DMS 273 treated with DMSO at 0.1 percent for 48 hours (cell line): ENCODE measurements at places on chromosomes 6 and 20.
A peak's percentile ranks its signal among the peaks of the same experiment; 100 is the strongest.

GRCh38 chr20:13863244-13863643 lies 78.4 kb downstream of the NDUFAF5 start:
- no peak for DNase-seq

- DNase-seq = no peak
These were observed 12.0 kb upstream of the TRMT11 start for GRCh38 chr6:125974214-125974866.

DNA sequence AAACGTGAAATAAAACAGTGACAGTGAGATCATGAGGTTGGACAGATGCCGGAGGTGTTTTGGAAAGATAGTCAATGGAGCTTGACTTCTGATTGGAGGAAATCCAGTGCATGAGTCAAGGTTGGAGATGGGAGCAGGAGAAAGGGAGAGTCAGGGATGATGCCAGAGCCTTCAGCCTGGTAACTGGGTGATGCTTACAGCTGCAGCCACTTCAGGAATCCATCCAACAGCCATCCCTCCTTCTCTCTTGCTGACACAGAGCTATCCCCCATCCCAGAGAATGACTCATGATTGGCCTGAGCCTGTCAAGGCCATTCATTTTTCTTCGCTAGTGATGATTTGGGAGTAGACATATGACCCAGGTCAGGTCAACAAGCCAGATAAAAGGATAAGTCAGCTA lies 112.8 kb downstream of the SAMD5 start:
- no peak for DNase-seq

DNA sequence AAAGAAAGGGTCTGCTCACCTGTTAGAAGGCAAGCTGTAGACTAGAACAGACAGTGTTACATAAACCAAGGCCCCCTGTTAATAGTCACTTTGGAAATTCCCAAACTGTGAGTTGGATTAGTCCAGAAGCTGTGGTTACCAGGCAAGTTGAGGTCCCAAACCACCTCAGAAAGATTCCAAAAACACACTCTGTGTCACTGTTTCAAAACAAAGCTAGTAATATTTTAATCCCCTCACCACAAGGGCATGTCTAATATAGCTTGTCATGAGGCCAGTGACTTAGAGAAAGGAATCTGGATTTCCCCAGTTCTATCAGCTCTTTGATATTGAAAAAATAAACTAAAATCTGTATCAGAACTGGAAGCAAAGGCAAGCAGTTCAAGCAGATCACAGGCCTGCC lies 244.6 kb downstream of the HAO1 start:
- no peak for DNase-seq

- DNase-seq = no peak
These were observed 153.3 kb downstream of the IBTK start for GRCh38 chr6:82094166-82094806.

DNA sequence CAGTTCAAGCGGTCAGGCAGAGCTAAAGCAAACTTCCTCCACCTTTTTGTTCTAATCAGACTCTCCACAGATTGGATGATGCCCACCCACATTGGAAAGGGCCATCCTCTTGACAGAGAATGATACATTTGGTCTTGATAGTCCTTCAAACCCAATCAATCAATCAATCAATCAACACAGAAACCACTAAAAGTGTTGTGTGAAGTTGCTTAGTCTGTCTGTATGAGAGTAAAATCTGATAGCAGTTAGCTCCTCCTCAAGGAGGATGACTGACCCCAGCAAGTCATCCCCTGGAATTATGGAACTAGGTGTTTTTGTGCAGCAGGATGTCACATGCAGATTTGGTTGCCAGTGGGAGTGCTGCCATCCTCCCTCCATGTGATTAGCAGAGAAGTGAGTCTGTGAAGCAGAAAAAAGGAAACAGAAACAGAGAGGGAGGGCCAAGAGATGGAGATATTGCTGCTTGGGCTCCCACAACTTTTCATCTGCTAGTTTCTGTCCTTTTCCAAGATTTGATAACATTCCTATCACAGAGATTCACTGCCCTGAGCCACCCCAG lies 32.0 kb upstream of the SSTR4 start:
- no peak for DNase-seq

- DNase-seq = no peak
These were observed 60.7 kb downstream of the TNFAIP3 start for GRCh38 chr6:137927777-137928218.

DNA sequence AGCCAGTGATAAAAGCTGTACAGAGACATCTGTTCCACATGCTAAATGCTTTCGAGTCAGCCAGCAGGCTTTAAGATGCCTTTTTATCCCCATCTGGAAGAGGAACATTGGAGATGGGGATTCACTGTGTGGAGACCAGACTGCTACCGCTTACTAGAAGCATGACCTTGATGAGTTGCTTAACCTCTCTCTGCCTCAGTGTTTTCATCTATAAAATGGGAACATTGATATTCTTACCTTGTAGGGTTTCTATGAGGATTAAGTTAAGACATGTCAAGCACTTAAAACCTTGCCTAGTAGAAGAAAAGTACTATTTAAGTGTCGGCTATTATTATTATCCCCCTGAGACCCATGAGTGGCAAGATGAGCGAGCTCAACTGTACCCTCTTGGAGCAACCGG lies 165.3 kb upstream of the SNX9 start:
- DNase-seq = no peak

- DNase-seq = no peak
These were observed 12.4 kb downstream of the B4GALT5 start for GRCh38 chr20:49701241-49701790.

- no peak for DNase-seq
These were observed 651 bp upstream of the TAPBP start for GRCh38 chr6:33314515-33314942.

- DNase-seq = no peak
These were observed 18.7 kb upstream of the APMAP start for GRCh38 chr20:25011261-25011660.

- no peak for DNase-seq
These were observed 147.9 kb upstream of the PRND start for GRCh38 chr20:4573564-4574355.

DNA sequence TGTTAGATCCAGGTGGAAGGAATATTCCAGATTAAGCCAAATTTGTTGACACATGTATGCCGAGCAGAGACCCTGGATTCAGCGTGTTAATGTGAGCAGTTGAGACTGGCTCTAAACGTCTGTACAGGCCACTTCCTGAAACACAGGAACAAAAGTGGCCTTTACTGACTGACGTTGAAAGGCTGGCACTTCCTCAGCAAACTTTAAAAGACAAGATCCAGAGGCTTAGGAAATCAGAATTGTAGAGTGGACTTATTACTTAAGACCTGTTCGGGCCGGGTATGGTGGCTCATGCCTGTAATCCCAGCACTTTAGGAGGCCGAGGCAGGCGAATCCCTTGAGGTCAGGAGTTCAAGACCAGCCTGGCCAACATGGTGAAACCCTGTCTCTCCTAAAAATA lies 125.7 kb upstream of the ARID1B start:
- no peak for DNase-seq

GRCh38 chr6:53020005-53020744 lies 25.1 kb upstream of the GSTA4 start:
- no peak for DNase-seq

- no peak for DNase-seq
These were observed 53.7 kb downstream of the JARID2 start for GRCh38 chr6:15299430-15300131.

DNA sequence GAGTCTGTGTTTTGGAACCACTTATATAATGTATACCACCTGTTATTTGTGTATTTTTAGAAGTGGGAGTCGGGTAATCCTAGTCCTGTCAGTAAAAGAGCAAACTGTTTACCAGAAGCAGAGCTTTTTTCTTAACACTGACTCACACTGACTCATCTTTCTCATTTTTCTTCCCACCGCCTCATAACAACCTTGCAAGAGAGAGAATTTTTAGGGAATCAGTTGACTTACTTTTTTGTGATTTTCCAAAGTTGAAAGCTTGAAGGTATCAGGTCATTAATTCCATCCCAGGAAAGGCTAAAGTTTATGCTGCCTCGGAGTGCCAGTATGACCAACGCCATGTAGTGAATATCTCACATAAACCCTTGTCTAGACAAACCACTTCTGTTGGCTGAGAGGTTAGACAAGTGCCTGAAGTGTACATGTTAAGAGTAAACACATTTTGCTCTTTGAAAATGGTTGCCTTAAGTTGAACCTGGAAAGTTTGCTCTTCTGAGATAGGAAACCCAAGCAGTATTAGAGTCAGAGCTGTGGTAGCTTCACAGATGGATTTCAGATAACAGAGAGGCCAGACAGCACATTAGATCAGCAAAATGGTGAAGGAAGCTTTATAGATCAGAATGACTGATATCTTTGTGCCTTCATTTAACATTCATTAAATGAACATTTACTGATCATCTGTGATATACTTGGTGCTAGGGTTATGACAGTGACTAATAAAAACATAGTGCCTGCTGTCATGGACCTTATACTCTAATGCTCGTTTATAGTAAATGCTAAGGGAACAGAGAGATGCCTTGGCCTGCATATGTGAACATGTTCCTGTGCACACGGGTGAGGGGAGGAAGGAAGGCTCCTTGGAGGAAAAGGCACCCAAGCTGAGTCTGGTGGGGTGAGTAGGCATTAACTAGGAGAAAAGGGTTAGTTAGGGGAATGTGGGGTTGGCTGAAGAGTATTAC lies 29.1 kb upstream of the PKIG start:
- peak; percentile 18 for DNase-seq

DNA sequence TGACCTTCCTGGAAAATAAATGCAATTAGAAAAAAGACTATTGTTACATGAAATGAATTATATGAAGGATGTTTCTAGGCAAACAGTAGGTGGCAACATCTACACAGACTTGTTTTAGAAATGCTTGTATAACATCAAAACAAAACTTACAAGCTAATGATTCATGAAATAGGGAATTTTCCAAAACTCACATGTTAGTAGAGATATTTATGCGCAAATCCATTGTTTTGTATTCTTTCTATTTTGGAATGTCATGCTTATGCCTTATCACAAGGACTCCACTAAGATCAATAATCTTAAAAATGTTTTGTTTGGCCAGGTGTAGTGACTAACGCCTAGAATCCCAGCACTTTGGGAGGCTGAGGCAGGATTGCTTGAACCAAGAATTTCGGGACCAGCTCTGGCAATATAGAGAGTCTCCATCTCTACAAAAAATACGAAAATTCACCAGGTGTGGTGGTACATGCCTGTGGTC lies 32.3 kb upstream of the LGSN start:
- DNase-seq = no peak

DNA sequence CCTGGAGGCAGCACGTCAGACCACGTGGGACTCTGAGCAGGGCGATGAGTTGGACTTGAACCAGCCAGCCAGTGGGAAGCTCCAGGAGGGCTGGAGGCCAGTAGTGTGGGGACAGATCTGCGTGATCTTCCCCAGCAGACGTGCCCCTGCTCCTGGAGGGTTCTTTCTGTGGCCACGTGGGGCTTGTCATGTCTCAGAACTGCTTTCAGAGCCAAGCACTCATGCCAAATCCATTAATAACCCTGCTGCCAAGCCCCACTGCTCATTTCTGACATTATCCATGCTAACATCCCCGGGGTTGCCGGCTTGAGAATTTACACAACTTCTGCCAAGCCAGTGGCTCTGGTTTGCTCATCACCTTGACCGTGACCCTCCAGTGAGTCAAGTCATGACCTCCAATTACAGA lies 38.3 kb downstream of the SIRPA start:
- no peak for DNase-seq

DNA sequence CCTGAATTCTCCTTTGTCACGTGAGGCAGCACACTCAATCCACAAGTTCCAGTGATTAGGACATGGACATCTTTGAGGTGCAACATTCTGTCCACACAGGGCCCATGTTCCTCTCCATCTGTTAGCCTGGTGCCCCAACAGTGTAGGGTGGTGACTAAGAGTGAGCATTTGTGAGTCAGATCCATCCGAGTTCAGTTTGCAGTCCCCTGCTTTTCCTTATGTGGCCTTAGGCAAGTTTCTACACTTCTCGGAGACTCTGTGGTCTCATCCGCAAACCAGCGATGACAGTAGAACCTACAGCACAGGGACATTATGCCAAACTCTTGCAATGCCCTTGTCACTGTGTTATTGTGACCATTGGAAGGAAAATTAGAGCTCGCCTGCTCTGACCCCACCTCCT lies 178.7 kb upstream of the CDH4 start:
- DNase-seq = no peak

GRCh38 chr6:82275686-82276085 lies 28.1 kb upstream of the IBTK start:
- DNase-seq = no peak

- DNase-seq = peak; percentile 88
These were observed 24.0 kb upstream of the HDAC2 start for GRCh38 chr6:113994934-113995342.

DNA sequence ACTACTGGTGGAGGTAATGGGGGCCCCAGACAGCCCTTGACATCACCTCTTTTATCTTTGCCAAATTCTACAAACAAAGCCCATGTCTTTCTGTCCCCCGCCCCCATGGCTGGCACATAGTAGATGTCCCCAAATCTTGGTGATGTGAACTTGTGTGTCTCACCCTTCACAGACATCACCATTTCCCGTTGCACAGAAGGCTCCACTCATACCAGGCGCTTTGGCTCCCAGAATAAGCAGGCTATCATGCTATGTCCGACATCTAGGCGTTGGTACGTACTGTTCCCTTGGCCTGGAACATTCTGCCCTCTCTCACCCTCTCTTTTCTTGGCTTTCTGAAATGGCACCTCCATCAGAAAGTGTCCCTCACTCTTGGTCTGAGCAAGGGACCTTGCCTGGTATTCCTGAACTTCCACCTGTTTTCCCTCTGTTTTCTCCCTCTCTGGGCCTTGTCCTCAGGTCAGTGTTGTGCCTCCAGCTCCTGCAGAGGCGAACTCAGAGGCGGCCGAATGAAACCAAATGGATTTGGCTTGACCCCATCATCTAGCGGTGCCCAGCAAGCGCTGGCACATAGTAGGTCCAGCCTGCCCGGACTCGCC lies 968 bp upstream of the CCN5 start:
- no peak for DNase-seq

GRCh38 chr6:12892151-12892550 lies 175.6 kb downstream of the PHACTR1 start:
- no peak for DNase-seq

- DNase-seq = no peak
These were observed 4.7 kb downstream of the CDKAL1 start for GRCh38 chr6:20538907-20539306.

- no peak for DNase-seq
These were observed 8.2 kb downstream of the RTN4IP1 start for GRCh38 chr6:106620931-106621672.

DNA sequence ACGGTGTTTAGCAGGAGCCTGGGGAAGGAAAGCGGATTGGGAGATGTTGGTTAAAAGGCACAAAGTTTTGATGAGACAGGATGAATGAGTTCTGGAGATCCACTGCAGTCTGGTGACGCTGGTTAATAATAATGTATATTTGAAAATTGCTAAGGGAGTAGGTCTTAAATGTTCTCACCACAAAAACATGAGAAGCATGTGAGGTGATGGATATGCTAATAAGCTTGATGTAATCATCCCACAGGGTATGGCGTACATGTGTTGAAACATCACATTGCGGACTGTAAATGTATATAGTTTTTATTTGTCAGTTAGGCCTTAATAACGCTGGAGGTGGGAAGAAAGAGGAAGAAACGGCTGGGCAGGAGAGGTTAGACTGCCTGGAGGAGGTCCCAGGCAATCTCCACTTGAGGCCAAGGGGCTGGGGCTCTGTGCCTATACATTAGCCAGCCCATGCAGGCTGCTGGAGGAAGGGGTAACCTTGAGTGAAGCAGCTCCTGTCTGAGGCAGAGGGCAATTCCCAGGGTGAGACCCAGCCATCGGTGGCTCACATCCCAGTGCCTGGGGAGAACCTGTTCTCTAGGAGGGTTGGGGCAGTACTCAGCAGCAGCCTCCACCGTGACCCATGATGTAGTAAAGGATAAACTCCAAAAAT lies 188.2 kb upstream of the QKI start:
- no peak for DNase-seq
